ENCODE measurements at places on chromosomes 5 and 9. TPM values are rescaled to one million over a fixed set of nuclear protein-coding genes. Genes with fewer than 3 reads are reported as not detected.

DNA sequence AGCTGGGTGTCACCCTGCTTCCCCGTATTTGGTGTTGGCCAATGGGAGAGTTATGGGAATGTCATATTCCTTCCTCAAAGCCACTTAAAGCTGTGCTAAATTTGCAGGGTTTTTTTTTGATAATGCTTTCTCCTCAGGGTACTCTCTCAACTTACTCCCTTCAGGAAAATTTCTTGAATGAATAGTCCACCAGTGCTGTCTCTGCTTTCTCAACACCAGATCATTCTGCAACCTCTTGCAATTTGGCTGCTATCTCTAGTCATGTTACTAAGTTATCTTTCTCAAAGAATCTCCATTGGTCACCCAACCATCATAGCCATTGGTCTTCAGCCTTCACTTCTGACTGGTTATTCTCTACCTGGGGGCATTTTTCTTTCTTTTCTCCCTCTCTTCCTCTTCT, 13.4 kb upstream of the TNFAIP8 start:
- DNase-seq, result no peak

Gene CCDC152
- total RNA-seq, result not detected

GRCh38 chr5:60809891-60810425, 34.1 kb downstream of the ELOVL7 start:
- no peak for DNase-seq

GRCh38 chr9:76045221-76045620, 154.7 kb downstream of the PCSK5 start:
- DNase-seq, result no peak

Gene CYLC2
- total RNA-seq, result not detected

Data from uterus (tissue), 4 donors.